ENCODE measurements at places on chromosomes 6 and 20. TPM values are rescaled to one million over a fixed set of nuclear protein-coding genes. Genes with fewer than 3 reads are reported as not detected.

GRCh38 chr20:36203861-36204260 lies 32.4 kb upstream of the AAR2 start:
- no peak for DNase-seq

DNA sequence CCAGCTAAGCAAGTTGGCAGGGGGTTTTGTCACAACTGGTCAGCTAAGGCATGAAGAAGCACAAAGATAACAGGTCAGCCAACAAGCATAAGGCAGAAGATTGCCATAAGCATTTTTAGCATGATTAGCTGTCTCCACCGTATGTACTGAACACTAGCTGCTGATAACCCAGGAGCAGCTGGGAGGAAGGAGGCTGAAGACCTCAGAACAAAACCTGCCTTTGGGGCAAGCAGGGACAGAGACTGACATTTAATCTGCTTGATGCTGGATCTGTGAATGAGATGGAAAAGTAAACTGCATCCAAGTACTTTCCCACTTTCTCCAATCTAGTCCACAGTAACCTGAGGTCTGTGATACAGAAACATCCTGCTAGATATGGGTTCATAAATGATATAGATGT lies 353.0 kb upstream of the MAP3K7 start:
- DNase-seq, result no peak

GRCh38 chr6:111842271-111842822 lies 30.9 kb downstream of the FYN start:
- DNase-seq, result no peak

DNA sequence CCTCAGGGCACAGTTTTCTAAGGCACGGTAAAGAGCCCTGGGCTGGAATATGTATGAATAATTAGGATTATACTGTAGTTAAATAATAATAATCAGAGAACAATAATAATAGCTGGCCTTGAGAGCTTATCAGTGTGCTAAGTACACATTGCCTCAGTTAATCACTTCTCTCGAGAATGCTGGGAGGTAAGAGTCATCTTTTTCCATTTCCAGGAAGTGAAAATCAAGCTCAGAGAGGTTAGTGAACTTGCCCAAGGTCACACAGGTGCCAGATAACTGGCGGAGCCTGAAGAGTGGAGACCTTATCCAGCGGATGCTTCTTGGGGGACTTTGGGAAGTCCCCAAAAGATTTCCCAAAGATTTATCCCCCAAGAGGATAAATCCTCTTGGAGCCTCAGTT lies 19.4 kb upstream of the CBFA2T2 start:
- no peak for DNase-seq

GRCh38 chr6:128114164-128114563 lies 213.3 kb upstream of the THEMIS start:
- no peak for DNase-seq

Gene RBM24
- 0.33 TPM for total RNA-seq

DNA sequence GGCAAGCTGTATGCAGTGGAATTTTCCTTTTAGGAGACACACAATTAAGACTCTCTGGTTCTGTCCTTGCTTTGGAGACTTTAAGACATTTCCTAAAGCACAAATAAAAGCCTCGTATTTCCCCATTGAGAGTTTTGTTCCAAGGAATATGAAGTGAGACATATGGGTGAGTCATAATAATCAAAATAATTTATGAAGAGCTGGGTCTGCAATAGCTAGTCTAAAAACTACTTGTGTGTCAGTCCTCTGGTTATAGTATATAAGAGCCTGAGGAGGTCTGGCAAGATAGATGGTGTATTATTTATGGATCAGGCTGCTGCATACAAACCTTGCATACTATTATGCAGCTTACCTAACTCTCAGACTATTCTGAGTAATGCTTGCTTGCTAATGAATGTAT lies 142.6 kb downstream of the ADGRG6 start:
- no peak for DNase-seq

DNA sequence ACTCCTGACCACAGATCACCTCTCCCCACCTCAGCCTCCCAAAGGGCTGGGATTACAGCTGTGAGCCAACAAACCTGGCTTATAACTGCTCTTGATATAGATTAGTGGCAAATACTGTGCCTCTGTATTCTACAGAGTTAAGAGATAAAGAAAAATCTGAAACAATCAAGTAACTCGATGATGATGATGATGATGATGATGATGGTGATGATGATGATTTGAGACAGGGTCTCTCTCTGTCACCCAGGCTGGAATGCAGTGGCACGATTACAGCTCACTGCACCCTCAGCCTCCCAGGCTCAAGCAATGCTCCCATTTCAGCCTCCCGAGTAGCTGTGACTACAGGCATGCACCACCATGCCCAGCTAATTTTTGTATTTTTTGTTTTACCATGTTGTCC lies 66.3 kb upstream of the MAP7 start:
- DNase-seq, result no peak

- peak; percentile 64 for DNase-seq
These were observed 33.9 kb downstream of the KCNK17 start for GRCh38 chr6:39280247-39280731.

GRCh38 chr6:149085557-149085938 lies 232.0 kb upstream of the TAB2 start:
- DNase-seq, result no peak

DNA sequence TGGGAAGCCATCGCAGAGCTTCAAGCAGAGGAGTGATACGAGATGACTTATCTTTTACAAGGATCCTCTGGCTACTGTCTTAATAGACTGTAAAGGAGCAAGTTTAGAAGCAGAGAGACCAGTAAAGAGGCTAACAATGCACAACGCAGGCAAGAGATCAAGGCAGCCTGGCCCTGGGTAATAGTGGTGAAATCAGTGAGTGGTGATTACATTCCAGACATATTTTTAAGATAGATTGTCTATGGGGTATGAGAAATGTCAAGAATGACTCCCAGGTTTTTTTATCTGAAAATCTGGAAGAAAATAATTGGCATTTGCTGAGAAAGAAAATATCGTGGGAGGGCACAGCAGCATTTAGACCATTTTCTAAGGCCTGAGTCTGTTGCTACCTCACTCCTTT lies 213.6 kb upstream of the HTR1E start:
- DNase-seq, result peak; percentile 9

DNA sequence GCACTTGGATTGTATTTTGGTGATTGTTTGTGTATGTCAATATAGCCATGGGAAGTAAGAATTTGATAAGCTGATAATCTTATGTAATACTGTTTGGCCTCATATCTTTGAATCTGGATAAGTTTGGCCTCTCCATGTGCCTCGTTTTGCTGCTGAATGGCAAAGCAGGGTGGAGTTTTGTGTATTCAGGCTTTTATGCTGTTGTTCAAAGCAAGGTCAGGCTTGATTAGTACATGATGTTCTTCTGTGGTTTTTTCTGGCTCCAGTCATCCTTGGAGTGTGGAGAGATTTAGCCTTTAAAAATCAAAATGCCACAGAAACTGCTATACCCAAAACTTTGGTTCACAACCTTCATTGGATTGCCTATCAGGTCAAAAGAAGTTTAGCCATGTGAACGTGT lies 728.9 kb upstream of the GJE1 start:
- DNase-seq, result no peak

DNA sequence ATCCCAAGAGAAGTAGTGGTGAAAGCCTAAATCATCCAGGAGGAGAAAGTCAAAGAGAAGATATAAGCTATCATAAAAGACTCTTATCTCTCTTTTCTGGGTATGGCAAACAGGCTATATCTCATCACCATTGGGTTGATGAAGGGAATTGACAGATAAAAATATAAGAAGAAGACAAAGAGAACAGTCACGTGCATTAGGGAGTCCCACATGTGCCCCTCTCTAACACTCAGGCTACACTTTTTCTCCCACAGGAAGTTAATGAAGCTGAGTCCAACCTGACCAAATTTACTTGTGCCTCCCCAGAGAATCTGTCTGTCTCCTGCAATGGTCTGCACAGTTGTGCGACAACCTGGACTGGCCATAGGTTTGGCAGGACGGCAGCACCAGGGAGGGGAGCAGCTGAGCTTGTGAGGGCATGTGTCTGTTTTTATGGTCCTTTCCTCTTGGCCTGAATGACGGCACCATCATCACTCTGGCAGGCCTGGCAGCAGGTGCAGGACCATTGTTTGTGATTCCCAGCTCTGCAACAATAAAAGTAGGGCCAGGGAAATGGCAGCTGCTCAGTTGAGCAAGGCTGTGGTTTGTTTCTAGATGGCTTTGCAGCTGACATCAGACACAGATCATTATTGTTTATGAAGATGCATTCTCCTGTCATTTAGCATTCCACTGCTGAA lies 144.5 kb upstream of the MCHR2 start:
- no peak for DNase-seq

Gene SYCP2
- 0.16 TPM for total RNA-seq

DNA sequence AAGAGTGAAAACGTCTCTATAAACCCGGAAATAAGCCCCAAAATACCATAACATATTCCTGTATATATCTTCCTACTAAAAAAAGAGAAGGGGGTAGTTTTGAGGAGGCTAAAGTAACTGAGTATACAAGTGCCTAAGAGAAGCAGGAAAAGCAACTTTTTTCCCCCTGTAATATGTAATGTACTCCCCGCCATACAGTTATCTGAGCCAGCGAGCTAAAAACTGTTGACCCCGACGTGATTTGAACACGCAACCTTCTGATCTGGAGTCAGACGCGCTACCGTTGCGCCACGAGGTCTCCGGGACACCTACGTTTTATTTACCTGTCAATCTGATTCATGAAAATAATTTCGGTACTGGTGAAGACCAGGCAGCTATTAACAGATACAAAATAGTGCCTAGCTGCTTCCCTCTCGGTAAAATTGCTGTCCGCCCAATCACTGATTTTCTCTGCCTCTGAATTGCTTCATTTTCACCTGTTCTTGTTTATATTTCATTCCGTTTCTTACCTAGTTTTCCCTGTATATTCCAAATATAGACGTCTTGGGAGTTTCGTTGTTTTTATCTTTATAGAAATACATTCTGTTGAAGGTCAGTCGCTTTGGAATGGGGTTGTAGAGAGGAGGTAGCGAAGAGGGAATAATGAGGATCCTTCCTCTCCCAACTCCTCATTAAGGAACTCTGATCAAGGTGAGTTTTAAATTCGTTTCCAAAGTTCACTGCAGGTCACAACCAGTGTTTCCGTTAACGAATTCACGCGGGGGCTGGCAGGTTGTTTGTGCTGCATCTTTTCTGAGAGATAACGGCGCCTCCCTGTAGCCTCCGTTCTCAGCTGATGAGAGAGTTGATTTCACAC lies 33.6 kb upstream of the BTN3A2 start:
- DNase-seq, result peak; percentile 39

GRCh38 chr20:63496596-63497120 lies 2.2 kb downstream of the EEF1A2 start:
- no peak for DNase-seq

- no peak for DNase-seq
These were observed 78.3 kb upstream of the CTNNBL1 start for GRCh38 chr20:37615340-37616109.

Gene KCNB1
- total RNA-seq, result 7.0 TPM

GRCh38 chr6:17737704-17738252 lies 31.1 kb upstream of the NUP153 start:
- DNase-seq, result no peak

Gene ZSCAN16
- total RNA-seq, result 1.7 TPM

Gene EDN3
- total RNA-seq, result not detected

DNA sequence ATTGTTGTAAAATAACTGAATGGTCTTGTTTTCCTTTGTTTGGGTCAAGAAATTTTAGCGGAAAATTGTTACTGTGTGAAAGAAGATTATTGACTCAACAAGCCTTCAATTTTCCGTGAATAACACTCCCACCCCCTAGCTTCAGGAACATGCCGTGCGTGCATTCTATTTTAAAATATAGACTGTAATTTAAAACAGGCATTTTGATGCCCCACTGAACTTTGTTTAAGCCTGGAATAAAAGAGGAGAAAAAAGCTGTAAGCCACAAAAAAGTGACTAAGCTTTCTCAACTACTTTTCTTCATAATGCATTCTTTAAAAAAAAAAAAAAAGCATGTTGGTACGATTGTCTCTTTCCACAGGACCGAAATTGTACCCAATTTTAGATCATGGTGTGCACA lies 166.0 kb downstream of the ARID1B start:
- DNase-seq, result no peak

- no peak for DNase-seq
These were observed 43.7 kb downstream of the APCDD1L start for GRCh38 chr20:58471193-58472164.

GRCh38 chr6:509676-510075 lies 118.1 kb downstream of the IRF4 start:
- no peak for DNase-seq

All from MG63 (cell line).